Stimulated activated CD4-positive, alpha-beta T cell treated with anti-CD3 and anti-CD28 coated beads, Interleukin-1b, Interleukin-23, amount 100 ng/mL, for 1 hour (primary cell): ENCODE measurements at places on chromosomes 4 and X.

DNA sequence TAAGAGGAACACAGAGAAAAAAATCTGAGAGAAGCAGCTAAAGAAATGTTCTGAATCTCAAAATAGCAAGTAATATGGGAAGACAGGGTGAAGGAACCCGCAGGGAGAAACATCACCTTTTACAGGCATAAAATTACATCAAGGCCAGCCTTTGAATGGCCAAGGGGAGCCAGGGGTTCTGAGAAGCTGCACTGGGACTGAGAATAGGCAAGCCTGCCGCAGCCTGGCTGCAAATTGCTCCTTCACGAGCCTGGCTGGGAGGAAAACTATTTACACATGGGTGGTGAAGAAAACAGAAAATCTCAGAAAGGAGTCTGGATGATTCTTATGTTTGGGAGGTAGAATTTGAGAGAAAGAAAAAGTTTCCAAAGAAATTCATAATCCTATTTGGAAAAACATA is 74.5 kb upstream of the QRFPR start:
- no peak for DNase-seq

DNA sequence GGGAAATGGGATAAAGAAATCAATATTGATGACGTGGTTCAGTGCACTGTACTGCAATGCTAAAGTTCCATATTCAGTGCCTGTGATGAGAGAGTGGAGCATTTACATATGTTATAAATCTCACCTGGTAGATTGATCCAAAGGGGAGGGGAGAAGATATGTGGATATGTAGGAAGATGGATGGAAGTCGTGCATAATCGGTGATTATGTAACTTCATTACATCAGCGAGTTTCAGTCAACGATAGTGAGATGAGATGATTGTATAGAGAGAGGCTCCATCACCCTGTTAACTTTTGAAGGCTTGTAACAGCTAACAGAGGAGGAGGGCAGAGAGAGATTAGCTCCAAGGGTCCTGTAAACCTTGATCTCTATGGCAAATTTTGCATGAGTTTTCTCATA is 1.8 kb downstream of the IL1RAPL1 start:
- no peak for DNase-seq

- no peak for DNase-seq
These were observed 73.8 kb downstream of the FAM184B start for GRCh38 chr4:17707671-17708070.

DNA sequence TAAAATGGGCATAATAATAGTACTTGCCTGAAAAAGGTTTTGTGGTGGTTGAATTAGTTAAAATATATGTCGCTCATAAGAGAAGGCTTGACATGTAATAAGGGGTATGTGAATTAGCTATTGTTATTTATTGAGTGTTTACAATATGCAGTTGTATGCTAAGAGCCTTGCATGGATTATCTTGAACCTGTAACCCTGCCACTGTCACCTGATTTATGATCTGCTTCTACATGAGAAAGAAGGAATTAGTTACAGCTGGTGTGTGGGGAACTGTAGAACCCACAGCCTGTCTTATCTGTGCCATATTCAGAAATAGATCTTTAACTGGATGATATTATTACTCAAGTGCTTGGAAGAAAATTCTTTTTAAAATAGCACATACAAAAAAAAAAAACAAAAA is 227.7 kb downstream of the LDB2 start:
- DNase-seq, result no peak

GRCh38 chr4:53854991-53855568 is 209.3 kb downstream of the CHIC2 start:
- DNase-seq, result no peak

GRCh38 chrX:25427873-25428555 is 412.2 kb upstream of the ARX start:
- DNase-seq, result no peak

- DNase-seq, result peak; percentile 66
These were observed at the start of gene TNIP2 for GRCh38 chr4:2755821-2756690. TSS of gene TNIP2 (minus strand) at chr4:2756336. CDS start at chr4:2756289, 47 bp downstream.

DNA sequence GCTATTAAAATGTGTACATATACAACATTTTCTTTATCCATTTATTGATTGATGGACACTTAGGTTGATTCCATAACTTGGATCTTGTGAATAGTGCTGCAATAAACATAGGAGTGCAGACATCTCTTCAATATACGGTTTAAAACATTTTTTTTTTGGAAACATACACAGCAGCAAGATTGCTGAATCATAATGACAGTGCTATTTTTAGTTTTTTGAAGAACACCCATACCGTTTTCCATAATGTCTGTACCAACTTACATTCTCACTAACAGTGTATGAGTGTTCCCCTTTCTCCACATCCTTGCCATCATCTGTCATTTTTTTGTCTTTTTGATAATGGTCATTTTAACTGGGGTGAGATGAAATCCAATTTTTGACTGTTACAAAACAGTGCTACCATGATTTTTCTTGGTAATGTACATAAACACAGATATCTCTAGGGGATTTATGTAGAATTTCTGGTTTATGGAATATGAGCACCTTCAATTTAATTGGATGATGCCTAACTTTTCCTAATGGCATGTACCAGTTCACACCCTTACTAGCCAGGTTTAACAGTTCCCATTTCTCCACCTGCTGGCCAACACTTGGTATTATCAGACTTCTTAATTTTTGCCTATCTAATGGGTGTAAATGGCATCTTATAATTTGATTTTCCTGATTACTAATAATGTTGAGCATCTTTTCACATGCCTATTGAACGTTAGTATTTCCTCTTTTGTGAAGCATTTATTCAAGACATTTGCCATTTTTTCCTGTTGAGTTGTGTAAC is 21.0 kb upstream of the TMSB15B start:
- no peak for DNase-seq

DNA sequence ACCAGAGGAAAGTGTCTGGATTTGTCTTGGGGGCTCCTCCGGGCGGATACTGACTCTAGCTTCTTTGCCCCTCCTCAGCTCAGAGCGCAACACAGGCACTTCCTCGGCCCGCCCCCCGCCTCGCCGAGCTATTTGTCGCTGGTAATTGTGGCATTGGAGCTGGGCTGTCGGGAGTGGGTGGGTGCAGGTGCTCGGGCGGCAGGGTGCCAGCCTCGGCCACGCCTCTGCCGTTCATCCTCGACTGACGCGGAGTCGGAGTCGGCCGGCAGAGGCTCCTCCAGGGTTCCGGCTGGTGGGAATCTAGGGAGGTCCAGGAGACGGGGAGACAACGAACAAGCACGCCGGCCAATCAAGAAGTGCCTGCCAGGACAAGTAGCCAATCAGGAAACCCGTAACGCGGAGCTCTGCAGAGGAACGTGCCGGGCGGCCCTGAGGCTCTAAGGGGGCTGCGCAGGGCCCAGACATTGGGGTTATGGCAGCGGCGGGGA is 3.9 kb upstream of the SYN1 start:
- DNase-seq, result peak; percentile 29
